ENCODE measurements at places on chromosomes 3 and 15.

DNA sequence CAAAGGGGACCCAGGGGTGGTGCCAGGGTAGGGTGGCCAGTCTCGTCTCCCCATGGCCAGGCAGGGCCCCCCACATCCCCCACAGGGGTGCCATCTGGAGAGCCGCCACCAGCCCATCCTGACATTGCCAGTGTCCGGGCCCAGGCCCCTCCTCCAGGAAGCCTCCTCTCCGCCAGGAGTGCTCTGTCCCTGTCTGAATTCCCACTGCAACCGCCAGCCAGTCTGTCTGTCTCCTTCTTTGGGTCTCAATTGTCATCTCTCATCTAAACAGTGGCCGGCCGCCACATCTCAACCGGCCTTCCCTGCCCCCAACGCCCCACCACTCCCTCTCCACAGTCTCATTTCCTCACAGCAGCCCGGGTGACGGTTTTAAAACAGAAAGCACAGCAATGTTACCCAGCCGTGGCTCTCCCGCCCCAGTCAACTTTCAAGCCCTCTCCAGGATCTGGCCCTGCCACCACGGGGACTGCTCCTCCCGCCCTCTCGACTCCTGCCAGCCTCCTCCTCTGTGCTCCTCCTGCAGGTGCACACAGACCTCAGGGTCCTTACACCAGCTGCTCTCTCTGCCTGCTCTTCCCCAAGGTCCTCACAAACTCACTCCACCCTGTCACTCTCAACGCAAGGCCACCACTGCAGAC lies 57.0 kb downstream of the IQSEC1 start:
- DNase-seq, result peak; percentile 6

DNA sequence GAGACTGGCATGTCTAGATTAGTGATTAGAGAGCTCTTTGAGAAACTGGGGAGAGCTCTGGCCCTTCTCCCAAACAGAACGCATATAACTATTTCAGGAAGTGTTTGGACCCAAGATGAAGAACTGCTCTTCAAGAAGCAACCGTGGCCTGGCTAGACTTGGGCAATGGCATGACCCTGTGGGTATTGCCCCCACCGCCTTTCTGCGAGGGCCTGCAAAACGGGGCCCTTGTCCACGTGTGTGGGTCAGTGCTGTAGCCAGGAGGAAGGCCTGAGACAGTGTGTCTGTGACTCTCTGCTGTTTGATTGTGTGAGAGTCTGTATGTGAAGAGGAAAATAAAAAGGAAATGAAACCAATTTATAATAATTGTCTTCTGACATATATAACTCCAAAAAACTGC lies 42.5 kb downstream of the EEFSEC start:
- no peak for DNase-seq

GRCh38 chr3:94285872-94286271 lies 223.0 kb downstream of the NSUN3 start:
- DNase-seq, result no peak

DNA sequence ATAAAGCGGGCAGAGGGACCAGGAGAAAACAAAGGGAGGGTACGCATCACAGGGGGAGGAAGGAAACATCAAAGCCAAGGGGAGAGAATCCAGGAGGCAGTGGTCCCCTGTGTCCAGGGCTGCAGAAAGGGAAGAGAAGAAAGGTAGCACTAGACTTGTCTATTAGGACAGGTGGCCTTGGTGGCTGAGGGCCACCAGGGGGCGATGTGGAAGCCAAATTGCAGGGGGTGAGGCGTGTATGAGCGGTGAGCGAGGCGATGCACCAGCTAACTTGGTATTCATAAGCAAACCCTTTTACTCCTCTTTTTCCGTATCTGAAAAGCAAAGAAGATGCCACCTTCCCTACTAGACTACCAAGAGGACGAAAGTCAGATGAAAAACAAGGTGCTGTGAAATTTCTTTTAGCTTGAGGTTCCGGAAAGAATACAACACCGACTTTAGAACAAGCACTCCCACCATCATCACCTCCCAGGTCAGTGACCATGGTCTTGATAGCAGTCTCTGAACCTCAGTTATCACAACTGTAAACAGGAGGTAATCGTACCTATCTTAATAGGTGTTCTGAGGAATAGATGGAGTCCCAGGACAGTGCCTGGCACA lies 654.4 kb upstream of the ADAMTS9 start:
- no peak for DNase-seq

All from DMS 273 treated with DMSO at 0.1 percent for 48 hours (cell line).